ENCODE measurements at places on chromosomes 3 and 15. TPM values are rescaled to one million over a fixed set of nuclear protein-coding genes. Genes with fewer than 3 reads are reported as not detected.

RETNLB gene
- not detected for total RNA-seq

POPDC2 gene
- total RNA-seq, result 0.43 TPM

FBXO40 gene
- not detected for total RNA-seq

INSYN1 gene
- 0.14 TPM for total RNA-seq

DLEC1 gene
- 0.14 TPM for total RNA-seq

TTLL13 gene
- total RNA-seq, result not detected

PAK6 gene
- total RNA-seq, result not detected

COL8A1 gene
- 156 TPM for total RNA-seq

DNAJB8 gene
- total RNA-seq, result not detected

TNFAIP8L3 gene
- 60.8 TPM for total RNA-seq

SYNPR gene
- not detected for total RNA-seq

FGD5 gene
- total RNA-seq, result 107 TPM

ANKRD63 gene
- 0.22 TPM for total RNA-seq

ARHGAP11A gene
- total RNA-seq, result 52.9 TPM

VPS39 gene
- total RNA-seq, result 72.9 TPM

SAMD7 gene
- total RNA-seq, result not detected
